ENCODE measurements at places on chromosomes 2 and 18.
A peak's percentile ranks its signal among the peaks of the same experiment; 100 is the strongest.

DNA sequence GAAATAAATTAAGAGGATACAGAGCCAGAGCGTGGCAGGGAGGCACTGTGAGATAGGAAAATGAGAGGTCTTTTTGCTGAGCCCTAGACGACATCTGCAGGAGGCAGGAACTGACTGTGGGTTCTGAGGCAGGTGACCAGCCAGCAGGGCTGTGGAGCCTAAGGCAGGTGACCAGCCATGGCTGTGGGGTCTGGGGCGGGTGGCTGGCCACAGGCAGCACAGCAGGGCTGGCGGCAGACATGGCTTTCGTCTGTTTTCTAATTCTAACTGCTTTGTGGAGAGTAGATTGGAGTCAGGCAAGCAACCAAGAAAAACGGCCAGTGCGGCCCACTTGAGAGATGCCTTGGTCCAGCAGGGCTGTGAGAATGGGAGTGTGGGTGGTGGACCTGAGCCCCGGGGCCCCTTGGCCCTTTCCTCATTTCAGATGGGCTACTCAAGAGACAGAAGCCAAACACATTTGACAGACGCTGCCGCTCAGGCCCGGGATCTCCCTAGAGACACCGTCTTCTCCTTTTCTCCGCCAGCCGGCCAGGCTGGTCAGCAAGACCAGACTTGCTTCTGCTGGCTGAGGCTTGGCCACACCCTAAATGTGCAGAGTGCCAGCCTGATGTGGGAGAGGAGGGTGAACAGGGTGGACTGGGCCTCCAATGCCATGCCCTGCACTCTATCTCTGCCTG lies 19.7 kb upstream of the GNAL start:
- no peak for DNase-seq

DNA sequence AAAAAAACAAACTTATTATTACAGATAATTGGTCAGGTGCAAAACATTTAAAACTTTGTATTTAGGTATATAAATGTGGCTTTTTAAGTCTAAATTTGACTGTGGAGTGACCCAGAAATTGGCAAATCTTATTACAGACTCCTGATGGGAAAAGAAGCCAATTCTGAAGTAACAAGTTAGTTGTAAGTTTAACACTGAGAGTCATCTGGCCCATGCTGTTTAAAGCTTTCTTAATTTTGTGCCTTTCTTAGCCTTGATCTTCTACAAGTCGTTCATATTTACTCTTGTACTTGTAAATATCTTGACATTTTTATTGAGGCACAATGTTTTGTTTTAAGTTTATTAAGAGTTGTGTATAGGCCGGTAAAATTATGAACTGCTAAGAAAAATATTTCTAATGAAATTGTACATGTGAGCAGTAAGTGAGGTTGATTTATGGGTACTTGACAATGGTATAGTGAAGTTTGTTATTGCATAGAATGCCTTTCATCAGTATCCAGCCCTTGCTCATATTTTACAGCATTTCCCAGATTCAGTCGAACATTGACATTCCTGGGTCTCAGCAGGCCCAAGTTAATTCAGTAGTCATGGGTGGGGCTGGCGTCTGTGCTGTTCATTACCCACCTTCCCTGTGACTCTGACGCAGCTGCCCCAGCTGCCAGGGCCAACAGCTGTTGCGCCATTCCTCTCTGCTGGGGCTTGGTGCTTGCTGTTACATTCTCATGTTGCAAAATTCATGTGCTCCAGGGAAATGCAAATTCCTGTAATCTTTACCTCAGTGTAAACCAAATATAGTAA lies 121.4 kb downstream of the ZNF236 start:
- DNase-seq: no peak

DNA sequence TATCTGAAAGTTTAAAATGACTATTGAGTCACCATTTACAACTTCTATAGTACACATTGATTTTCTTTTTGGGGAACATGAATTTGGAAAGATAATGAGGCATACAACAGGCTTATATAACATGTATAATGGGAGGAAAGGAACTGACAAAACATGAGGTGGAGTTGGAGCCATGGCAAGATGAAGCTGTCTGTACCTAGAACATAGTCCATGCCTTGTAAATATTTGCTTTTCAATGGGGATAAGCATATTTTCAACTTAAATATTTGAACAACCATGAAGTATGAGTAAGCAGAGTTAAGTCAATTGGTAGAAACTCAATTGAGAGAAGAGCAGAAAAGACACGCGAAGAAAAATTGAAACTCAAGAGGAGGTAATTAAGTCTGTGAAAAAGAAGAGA lies 37.1 kb upstream of the GALNT13 start:
- no peak for DNase-seq

DNA sequence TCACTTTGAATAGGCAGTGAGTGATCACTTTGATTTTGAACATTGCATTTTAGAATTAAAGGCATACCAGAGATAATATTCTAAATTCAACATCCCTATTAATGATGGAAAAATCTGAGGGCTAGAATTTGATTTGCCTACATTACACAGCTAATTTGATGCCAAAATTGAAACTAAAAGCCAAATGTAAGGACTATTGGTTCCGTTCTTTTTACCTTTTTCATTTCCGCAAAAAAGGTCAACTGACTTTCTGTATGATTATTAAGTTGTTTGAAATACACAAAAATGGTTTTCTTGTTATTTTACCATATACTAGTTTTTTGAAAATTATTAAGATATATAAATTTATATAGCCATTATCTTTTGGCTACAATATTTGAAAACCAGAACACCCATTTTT lies 117.5 kb downstream of the SCN3A start:
- DNase-seq: no peak

DNA sequence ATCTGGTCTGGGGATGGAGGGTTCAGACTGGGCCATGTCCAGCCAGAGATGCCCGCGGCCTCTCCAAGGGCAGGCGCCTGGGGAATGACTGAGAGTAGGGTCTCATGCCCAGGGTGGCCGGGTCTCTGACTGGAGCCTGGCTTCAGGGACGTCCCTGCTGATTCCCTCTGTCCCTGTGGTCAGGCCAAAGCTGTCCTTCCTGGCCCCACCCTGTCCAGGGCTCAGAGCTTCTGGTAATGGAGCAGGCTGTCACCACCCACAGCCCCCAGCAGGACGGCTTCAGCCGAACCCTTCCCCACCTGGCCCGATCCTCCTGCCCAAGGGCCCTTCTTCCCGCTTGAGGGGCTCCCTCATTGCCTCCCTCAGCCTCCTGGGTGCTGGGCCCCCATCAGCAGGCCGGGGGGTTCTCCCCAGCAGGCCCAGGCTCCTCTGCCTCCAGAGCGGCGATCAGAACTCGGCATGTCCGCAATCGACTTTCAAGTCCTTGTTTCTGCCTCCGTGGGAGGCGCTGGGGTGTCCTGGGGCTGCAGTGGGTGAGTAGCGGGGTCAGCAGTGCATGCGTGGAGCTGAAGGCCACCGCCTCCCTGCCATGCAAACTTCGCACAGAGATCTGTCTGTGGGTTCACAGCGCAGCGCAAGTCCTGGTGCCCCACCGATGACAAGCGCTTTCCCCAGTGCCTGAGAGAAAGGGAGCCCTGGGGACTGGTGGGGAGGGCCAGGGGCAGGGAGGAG lies 18.3 kb downstream of the RAMP1 start:
- DNase-seq: no peak

DNA sequence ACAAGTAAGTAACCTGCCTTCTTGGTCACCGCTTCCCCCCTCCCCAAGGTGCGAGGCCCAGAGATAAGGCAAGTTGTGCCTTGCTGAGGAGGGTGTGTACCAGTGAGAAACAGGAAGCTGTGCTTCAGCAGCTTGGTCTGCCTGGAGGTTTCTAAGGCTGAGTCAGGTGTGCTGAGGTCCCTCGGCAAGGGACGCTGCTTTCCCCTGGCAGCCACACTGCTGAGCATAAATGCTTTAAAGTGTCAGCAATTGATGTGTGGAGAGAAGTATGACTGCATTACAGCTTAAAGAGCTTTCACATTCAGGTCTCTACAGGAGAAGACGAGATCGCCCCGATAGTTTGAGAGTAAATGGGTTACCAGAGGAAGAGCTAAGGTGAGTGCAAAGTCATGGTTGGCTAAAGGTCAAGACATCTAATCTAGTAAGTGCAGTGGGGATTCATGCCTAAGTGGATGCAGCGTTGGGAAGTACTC lies 86.9 kb downstream of the LIMS1 start:
- DNase-seq: peak; percentile 45

DNA sequence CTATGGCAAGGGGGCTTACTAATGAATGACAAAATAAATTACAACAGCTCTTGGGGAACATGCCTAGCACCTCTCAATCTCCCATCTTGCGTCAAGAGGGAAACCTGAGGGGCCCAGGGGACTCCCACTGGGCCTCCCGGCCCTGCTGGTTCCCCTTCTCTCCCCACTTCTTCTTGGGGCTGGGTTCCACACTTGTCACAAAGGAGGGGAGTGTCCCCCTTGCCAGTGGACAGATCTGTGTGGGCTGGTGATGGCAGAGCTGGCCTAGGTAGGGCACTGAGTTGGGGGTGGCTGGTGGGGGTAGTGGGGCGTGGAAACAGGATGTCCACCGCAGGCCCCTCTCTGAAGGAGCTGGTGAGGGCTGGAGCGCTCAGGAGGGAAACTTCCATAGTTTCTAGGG lies 184.0 kb upstream of the HAAO start:
- DNase-seq: no peak

GRCh38 chr18:42338683-42339082 lies 383.6 kb downstream of the PIK3C3 start:
- no peak for DNase-seq

DNA sequence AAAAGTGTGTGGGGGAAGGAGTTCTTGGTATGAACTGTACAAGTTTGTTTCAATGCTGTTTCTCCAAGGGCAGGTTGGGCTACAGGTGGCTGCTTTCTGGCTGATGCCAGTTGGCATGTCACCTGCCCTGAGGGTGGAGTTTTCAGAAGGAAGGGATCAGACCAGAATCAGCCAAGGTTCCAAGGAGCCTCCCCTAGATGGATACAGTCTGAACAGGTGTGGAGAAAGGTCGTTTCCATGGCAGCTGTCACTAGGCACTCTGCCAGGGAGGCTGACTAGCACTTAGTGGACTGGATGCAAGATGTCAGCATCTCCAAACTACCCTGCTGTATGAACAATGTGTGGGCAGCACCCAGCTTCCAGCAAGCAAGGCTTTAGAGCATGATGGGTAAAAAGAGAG lies 444.4 kb upstream of the HNRNPA3 start:
- DNase-seq: no peak
